ENCODE measurements at places on chromosomes 7 and 10.

- DNase-seq = peak; percentile 53
These were observed 45.5 kb downstream of the CREM start for GRCh38 chr10:35172146-35172545.

DNA sequence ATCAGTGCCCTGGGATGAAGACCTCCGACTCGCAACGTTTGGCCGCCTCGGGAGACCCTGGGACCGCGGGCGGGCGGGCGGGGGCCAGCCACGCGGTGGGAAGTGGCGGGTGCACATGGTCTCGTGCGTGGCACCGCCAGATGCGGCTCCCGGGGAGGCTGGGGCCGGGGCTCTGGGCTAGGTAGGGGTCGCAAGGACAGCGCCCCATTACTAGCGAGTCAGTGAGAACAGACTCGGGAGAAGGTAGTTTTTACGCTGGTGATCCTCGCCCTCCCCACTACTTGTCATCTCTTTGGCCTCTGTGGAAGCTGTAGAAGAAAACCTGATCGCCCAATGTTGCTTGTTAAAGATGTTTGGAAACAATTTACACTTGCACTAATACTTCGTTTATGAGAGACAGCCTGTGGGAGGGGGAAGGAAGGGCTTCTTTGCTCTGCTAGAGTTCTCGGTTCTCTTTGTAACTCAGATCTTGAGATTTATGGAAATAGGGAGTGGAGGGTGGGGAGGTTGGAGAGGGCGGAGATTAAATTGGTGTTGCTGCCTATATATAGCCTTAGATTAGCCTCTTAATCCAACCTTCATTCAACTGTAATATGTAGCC lies 591 bp downstream of the BZW2 start:
- DNase-seq = peak; percentile 40

DNA sequence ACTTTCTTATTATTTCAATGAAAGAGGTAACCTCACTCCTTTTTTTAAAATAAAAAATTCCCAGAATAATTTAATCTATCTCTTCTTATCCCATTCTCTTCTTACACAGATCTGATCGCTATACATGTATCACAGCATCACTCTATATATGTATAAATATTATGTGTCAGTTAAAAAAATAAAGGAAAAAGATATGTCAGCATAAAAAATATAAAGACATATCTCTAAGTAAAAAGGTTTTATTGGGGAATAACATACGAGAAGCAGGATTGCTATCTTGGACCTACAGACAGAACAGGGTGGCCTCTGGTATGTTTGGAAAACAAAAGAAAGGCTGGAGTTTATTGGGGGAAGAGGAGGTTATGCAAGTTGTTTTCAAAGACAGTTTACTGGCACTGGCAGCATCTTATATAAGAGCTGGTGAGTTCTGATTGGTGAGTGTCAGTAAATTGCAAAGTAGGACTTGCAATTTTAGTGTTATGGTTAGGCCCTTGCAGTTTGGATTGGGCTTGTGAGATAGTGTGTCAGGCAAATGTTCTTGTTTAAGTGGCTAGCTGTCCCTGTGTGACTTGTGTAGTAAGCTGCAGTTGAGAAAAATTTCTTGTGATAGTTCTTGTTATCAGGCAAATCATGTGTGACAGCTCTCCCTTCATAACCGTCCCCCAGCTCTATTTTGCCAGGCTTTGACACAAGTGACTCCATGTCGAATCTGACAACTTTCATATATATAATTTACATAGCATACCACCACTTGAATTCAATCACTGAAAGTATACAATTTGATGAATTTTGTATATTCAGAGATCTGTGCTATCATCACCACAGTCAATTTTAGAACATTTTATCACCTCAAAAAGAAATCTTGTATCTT lies 118.2 kb downstream of the HBP1 start:
- DNase-seq = no peak

- DNase-seq = no peak
These were observed 18.4 kb upstream of the DIP2C start for GRCh38 chr10:707861-708260.

Data from astrocyte of the spinal cord (primary cell).